Activated CD4-positive, alpha-beta memory T cell treated with anti-CD3 and anti-CD28 coated beads, Interleukin-2, amount 10 ng/mL, durations not matched to agents 7 days and 5 days (primary cell): ENCODE measurements at places on chromosomes 16 and 17. TPM values are rescaled to one million over a fixed set of nuclear protein-coding genes. Genes with fewer than 3 reads are reported as not detected.
A peak's percentile ranks its signal among the peaks of the same experiment; 100 is the strongest.

DNA sequence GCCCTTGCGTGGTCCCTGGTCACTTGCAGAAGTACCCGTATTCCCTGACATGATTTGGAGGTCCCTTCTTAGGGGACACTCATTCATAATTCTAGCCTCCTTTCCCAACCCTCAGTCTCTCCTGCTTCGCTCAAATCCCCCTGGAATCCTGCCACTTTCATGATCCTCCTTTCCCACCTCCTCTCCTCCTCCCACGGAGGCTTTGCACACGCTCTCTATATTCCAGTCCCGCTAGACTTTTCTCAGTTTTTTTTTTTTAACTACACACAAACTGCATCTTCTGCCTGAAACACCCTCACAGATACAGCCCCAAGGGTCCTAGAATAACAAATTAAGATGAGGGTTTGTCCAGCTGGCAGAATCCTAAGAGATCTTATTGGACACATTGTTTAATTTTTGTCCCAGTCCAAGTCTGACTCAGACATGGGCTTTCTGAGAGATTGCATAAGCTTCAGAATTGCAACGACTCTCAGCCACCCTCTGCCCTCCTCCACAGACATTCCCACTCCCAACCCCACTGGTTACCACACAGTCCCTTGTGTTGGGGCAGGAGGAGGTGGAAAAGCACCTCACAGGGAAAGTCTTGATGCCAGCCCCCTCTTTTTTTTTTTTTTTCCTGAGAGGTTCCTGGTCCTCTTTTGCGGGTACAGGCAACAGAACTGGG, 739.5 kb upstream of the EEF2KMT start:
- no peak overlapping the region for H3K27ac ChIP-seq
- no peaks in the 10 kb centered on the region for H3K27me3 ChIP-seq
- no peaks in the 10 kb centered on the region for H3K36me3 ChIP-seq
- H3K4me1 ChIP-seq, result no peaks in the 10 kb centered on the region

- H3K27ac ChIP-seq, result no peak overlapping the region
- H3K36me3 ChIP-seq, result peaks cover 79% of the 10 kb centered on the region
- no peak for DNase-seq
Measured at GRCh38 chr17:67107811-67108775, 63.7 kb downstream of the CACNG1 start.

- peaks cover 26% of the 10 kb centered on the region for H3K4me1 ChIP-seq
- H3K27ac ChIP-seq, result no peak overlapping the region
- H3K27me3 ChIP-seq, result no peaks in the 10 kb centered on the region
- DNase-seq, result no peak
- H3K36me3 ChIP-seq, result peaks cover 6% of the 10 kb centered on the region
- no peak overlapping the region for H3K4me3 ChIP-seq
Measured at GRCh38 chr16:4703906-4704305, 10.5 kb downstream of the NUDT16L1 start.

GRCh38 chr16:85838381-85838780, 38.9 kb downstream of the COX4I1 start:
- H3K4me3 ChIP-seq, result no peak overlapping the region
- H3K27ac ChIP-seq, result no peak overlapping the region
- no peak for DNase-seq

DNA sequence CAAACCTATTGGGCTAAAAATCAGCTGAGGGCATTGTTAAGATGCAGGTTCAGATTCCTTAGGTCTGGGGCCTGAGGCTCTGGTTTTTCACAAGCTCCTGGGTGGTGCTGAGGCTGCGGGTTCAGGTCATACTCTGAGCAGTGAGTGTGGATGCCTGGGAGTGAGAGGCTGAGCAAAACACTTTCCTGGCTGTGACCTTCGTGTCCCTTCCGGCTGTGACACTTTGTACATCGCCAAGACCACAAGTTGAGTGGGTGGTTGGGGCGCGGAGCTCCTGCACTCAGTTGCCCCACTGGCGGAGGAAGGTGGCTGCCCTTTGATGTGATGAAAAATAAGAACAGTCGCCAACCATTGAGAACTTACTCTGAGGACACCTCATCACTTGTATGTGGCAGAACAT, 24.8 kb downstream of the CCR7 start:
- H3K36me3 ChIP-seq, result peaks cover 2% of the 10 kb centered on the region
- DNase-seq, result no peak
- peaks cover 48% of the 10 kb centered on the region for H3K27me3 ChIP-seq
- peak overlapping the region; percentile 71 for H3K27ac ChIP-seq
- peaks cover 60% of the 10 kb centered on the region for H3K4me1 ChIP-seq

DNA sequence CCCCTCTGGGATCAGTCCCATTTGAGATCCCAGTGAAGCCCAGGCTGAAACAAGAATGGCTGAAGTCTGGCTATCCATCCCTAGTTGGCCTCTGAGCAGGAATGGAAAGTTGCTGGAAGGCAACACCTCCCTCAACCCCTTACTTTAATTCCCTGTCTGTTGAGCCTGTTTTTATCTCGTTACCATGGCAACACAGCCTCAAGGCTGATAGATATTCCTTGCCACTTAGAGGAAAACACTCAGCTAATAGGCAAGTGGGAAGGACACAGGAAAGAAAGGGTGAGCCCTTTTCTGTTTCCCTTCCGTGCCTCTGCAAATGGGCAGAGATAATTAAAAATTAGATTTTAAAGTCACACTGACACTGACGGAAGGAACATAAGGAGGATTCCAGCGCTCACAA, 75.5 kb upstream of the CLEC3A start:
- peaks cover 4% of the 10 kb centered on the region for H3K27me3 ChIP-seq
- no peak for DNase-seq
- no peaks in the 10 kb centered on the region for H3K4me1 ChIP-seq
- no peaks in the 10 kb centered on the region for H3K36me3 ChIP-seq
- no peak overlapping the region for H3K27ac ChIP-seq

CCL7 gene
- total RNA-seq, result not detected

- H3K4me3 ChIP-seq, result no peak overlapping the region
- no peak for DNase-seq
- H3K27me3 ChIP-seq, result peaks cover 6% of the 10 kb centered on the region
- no peak overlapping the region for H3K27ac ChIP-seq
- H3K4me1 ChIP-seq, result no peaks in the 10 kb centered on the region
- no peaks in the 10 kb centered on the region for H3K36me3 ChIP-seq
Measured at GRCh38 chr17:44587339-44587738, 30.1 kb downstream of the FZD2 start.

- H3K36me3 ChIP-seq, result peaks cover 3% of the 10 kb centered on the region
- H3K4me1 ChIP-seq, result no peaks in the 10 kb centered on the region
- no peaks in the 10 kb centered on the region for H3K27me3 ChIP-seq
- H3K4me3 ChIP-seq, result no peak overlapping the region
- no peak for DNase-seq
Measured at GRCh38 chr16:2058420-2058819, 10.6 kb downstream of the TSC2 start.

RHOT1 gene
- total RNA-seq, result 26.0 TPM

LPO gene
- total RNA-seq, result not detected

DNA sequence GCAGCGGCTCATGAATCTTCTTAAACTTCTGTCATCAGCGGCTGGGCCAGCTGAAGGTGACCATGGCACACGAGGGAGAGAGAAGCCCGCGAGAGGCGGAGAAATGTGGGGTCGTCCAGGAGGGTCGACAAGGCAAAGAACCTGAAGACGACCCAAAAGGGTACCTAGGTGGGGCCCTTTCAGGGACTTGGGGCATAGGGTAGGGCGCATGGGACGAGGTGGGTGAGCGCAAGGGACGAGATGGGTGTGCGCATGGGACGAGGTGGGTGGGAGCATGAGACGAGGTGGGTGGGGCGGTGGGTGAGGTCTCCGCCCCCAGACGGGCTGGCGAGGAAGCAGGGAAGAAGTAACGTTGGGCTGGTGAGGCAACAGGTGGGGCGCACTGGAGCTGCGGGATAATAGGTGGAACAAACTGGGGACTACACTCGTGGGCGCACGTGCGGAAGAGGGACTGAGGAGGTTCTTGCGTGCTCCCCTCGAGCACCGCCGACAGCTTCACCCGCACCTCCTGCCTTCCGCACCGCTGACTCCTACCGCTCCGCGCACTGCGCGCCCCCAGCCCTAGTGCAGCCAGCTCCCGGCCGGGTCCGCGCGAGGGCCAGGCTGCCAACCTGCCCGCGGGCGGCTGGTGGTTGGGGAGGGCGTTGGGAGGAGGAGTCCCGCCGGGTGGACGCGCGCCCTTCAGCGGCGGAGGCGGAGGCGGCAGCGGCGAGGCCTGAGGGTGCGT, 23.2 kb upstream of the CRYM start:
- H3K27ac ChIP-seq, result no peak overlapping the region
- H3K4me3 ChIP-seq, result peak overlapping the region; percentile 91
- peak; percentile 60 for DNase-seq
- peaks cover 21% of the 10 kb centered on the region for H3K4me1 ChIP-seq
- peaks cover 35% of the 10 kb centered on the region for H3K27me3 ChIP-seq
- H3K36me3 ChIP-seq, result no peaks in the 10 kb centered on the region

DNA sequence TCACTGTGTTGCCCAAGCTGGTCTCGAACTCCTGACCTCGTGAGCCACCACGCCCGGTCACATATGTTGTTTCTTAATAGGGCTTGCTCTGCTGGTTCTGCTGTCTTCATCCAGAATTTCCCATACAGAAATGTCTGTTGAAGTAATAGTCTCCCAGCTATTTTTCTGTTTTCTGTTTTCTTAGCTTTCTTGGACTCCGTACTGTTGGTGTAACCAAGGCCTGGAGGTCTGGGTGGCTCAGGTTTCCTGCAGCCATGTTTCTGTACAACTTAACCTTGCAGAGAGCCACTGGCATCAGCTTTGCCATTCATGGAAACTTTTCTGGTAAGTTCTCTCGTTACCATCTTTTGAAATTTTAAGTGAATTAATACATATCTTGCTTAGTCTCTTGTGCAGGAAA, 2.8 kb downstream of the SF3B3 start:
- H3K4me1 ChIP-seq, result peaks cover 46% of the 10 kb centered on the region
- H3K36me3 ChIP-seq, result peaks cover 72% of the 10 kb centered on the region
- peak overlapping the region; percentile 93 for H3K4me3 ChIP-seq

DNA sequence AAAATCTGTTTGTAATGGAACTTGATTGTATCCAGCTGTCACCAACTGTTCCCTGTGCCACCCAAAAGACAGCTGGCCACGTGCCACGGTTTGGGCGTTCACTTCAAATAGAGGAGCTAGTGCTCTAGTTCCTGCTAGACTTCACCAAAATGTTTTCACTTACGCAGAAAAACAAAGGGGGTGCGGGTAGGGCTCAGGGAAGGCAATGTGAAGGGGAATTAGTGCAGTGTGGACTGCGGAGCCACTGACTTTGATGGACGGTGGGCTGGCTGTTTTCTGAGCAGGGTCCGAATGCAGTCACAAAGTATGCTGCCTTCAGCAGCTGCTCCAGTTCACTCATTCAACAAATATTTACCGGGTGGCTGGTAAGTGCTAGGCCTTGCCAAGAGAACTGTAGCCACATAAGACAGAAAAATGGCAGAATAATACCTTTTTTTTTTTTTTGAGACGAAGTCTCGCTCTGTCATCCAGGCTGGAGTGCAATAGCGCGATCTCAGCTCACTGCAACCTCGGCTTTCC, 7.6 kb upstream of the CYTH1 start:
- H3K4me1 ChIP-seq, result peaks cover 65% of the 10 kb centered on the region
- DNase-seq, result no peak
- no peak overlapping the region for H3K4me3 ChIP-seq
- H3K27me3 ChIP-seq, result no peaks in the 10 kb centered on the region
- peak overlapping the region; percentile 82 for H3K27ac ChIP-seq

DNA sequence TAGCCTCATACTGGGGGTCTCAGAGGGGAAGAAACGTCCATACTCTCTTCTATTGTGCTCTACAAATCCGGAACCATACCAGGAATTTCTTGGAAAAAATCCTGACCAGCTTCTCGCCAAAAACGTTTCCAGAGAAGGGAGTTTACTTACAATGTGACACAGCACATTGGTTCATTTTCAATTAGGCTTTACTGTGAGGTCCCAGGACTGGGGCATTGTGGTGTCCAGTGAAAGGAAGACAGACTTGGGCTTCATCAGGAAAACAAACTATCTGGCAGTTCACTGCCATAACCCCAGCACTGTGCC, 14.7 kb downstream of the MPP2 start:
- no peak for DNase-seq
- no peaks in the 10 kb centered on the region for H3K36me3 ChIP-seq
- peaks cover 18% of the 10 kb centered on the region for H3K27me3 ChIP-seq
- no peak overlapping the region for H3K27ac ChIP-seq

KRT31 gene
- not detected for total RNA-seq

DNA sequence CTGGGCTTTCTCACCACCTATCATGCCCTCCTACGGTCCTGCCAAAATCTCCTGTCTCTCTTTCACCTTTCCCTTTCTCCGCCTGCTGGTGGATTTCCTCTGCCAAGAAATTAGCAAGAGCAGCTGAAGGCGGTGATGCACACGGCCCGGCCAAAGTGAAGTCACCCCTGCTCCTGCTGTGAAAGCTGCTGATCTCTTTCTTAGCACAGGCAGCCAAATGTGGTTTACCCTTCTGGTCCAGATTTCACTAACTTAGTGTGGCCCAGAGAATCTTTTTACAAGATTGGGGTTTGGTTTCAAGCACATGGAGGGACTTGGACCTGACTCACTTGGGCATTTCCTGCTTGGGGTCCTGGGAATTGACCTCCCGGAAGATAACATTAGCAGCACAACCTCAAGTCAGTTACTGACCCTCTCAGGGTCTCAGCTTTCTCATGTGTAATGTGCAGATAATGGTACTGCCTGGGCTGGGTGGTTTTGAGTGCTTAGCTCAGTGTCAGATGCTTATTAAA, 155.7 kb downstream of the SOCS1 start:
- peaks cover 84% of the 10 kb centered on the region for H3K4me1 ChIP-seq
- peak overlapping the region; percentile 91 for H3K27ac ChIP-seq
- peak overlapping the region; percentile 34 for H3K4me3 ChIP-seq
- peak; percentile 84 for DNase-seq
- peaks cover 40% of the 10 kb centered on the region for H3K36me3 ChIP-seq

DNA sequence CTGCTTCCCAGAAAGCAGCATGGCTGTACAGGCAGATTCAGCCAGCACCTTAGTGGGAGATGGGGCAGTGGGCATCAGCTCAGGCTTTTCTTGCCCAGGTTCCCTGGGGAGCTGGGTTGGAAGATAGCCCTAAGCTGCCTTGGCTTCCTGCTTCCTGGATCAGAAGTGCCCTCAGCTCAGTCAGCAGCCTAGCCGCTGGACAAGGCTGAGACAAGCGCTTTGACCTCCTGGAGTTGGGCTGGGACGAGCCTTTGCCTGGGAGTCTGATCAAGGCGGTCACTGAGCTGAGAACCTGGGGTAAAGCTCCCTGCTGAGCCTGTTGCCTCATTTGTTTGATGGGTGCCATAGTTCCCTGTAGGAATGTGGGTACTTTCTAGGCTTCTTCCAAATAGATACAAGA, 190.0 kb downstream of the RAB11FIP4 start:
- no peaks in the 10 kb centered on the region for H3K36me3 ChIP-seq
- no peak overlapping the region for H3K4me3 ChIP-seq
- H3K4me1 ChIP-seq, result no peaks in the 10 kb centered on the region
- H3K27me3 ChIP-seq, result no peaks in the 10 kb centered on the region

DNA sequence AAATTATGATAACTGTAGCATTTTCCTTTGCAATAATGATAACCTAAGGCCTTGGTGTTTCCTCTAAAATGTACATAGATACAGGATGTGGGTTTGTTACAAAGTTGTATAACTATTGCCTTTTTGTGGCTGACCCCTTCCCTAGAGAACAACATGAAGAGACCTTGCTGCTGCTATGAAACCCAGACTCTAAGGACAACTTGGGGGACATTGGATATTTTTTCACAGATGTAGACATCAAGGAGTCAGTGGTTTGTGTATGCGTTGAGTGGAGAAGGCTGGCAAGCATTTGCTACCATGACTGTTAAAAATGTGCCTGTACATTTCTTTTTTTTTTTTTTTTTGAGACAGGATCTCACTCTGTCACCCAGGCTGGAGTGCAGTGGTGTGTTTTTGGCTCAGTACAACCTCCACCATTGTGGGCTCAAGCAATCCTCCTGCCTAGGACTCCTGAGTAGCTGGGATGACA, 12.3 kb downstream of the HMOX2 start:
- peak; percentile 33 for DNase-seq
- H3K27me3 ChIP-seq, result no peaks in the 10 kb centered on the region
- peaks cover 60% of the 10 kb centered on the region for H3K36me3 ChIP-seq
- peak overlapping the region; percentile 55 for H3K4me3 ChIP-seq
